ENCODE measurements at places on chromosomes 3 and 15.

GRCh38 chr15:96264351-96264798 is 66.1 kb upstream of the NR2F2 start:
- no peak for DNase-seq

DNA sequence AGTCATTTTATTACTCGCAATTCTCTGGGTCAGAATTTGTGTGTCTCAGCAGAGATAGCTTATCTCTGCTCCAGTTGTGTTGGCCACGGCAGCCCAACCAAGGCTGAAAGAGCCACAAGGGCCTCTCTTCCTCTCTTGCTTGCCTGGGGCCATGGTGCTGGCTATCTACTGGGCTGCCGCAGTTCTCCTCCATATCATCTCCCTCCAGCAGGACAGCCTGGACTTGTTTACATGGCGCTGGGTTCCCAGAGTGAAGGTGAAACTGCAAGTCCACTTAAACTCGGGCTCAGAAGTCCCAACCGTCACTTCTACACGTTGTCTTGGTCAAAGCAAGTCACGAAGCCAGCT is 134.8 kb downstream of the UACA start:
- DNase-seq: no peak

GRCh38 chr3:110758208-110758607 is 313.4 kb upstream of the NECTIN3 start:
- DNase-seq: no peak

DNA sequence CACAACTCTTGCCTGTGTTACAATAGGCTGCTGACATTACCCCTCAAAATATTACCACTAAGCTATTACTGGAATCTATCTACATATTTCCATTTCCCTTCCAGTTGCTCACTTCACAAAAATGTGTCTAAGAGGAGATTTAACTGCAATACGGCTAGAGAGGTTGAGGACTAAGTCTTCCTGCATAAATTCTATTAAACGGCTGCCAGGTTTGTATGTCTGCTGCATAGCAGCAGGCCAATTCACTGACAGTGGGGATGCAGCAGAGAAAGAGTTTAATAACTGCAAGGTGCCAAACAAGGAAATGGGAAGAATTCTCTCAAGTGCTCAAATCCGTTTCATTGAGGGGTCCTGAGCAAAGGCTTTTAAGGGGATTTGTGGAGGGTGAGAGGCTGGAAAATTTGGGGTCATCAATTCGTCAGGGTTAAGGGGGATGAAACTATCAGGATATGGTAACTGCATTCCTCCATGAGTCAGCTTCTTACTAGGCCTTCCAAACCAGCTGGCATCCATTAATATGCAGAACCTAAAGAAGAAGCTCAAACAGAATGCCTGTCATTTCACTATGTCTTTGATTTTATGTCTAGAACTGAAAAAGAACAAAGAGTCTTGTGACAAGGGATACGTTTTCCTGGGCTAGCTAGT is 675.6 kb downstream of the TBL1XR1 start:
- no peak for DNase-seq

GRCh38 chr3:123696808-123697207 is 112.0 kb upstream of the HACD2 start:
- no peak for DNase-seq

GRCh38 chr15:83714939-83715628 is 61.2 kb downstream of the ADAMTSL3 start:
- no peak for DNase-seq

DNA sequence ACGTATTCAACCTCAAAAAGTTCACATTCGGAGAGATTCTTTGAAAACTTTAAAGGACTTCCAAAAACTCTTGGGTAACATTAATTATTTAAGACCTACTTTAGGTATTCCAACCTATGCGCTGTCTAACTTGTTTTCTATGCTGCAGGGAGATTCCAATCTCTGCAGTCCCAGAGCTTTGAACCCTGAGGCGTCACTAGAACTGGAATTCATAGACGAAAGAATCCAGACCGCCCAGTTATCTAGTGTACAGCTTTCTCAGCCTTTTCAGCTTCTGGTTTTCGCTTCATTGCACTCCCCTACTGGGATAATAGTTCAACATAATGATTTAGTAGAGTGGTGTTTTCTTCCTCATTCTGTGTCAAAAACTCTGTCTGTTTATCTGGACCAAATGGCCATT is 711.3 kb downstream of the ROBO1 start:
- DNase-seq: no peak
